Suprapubic skin (tissue), 4 donors: ENCODE measurements at places on chromosomes 4 and X.

DNA sequence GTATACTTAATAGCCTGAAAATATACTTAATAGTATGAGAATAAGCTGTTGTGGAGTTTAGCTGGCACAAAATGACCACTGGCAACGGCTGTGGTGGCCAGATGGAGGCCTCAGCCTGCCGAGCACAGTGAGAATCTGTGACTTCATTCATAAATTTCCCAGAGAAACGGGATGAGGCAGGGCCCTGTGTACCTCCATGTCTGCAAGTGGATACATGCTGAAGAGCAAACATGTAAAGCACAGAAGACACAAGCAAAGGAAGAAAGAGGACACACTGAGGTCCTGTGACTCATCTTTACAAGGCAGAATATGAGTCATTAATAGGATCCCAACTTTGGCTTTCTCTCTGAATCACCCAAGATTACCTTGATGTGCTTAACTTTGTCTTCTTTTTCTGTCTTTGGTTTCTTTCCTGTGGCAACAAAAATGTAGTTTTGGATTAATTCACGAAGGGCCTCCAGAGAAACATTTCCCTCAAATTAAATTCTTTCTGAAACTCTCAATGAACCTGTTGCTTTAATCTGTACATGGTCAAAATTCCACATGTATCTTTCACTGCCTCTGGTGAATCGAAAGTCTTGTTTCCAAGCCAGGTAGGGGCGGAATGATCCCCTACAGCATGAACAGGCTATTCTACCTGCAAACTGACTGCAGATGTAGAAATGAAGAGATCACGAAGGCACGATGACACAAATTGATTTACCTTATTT is 56.4 kb downstream of the IRF2 start:
- no peak for DNase-seq

DNA sequence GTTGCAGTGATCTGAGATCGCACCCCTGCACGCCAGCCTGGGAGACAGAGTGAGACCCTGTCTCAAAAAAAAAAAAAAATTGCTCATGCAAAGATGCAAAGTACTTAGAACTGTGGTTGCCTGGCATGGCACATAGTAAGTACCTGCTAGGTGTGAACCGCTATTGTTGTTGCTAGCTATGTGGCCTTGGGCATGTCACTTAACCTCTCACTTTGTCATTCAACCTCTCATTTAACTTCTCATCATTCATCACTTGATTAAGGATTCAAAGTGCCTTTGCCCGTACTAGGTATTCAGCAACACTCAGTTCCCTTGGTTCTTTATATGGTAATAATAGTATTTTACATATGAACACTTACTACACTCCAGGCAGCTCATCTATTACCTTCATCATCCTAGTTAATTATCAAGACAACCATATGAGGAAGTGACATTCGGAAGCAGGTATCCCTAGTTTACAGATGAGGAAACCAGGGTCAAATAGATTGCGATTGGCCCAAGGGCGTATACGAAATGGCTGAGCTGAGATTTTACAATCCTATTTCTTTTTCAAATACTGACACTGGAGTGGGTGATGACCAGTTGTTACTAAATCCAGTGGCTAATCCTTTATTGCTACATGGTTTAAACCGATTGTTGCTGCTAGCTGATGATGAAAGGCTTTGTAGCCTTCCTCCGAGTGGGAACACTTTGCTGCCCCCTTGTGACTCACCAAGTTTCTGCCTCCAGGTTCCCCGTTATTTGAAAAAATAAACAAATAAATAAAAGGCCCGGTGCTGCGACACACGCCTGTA is 28.8 kb upstream of the SOWAHD start:
- peak; percentile 77 for DNase-seq

DNA sequence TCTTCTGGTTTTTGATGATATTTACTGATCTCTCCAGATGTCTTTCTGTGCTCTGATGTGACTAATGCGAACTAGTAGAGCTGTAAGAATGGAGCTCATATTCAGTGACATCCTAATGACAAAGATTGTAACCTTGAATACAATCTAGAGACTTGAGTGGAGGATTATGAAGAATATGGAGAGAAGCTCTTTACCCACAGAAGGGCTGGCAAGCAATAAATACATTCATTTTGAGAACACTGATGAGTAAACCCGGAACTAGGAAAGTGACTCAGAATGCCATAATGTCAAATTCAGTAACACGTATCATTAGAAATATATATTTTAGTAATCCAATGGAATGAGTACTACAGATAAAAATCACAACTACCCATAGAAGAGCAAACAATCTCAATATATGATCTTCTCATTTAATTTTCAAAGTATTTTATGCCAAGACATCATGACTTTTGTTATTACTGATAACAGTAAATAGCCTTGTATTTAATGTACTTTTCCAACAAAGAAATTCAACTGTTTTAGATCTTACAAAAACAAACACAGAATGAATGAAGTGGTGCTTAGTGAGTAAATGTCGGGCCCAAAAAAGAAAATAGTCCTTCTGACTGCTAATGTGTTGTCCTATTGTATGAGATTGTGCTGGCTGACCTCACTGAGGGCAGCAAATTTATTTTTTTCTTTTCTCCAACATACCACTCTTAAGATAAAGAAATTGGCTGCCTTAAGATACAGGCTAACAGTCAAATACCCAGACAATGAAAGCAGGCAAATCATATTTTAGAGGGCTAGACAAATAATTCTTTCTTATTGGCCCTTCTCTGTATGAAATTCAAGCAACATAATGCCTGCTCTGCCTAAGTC is 49.2 kb upstream of the HDAC8 start:
- no peak for DNase-seq

DNA sequence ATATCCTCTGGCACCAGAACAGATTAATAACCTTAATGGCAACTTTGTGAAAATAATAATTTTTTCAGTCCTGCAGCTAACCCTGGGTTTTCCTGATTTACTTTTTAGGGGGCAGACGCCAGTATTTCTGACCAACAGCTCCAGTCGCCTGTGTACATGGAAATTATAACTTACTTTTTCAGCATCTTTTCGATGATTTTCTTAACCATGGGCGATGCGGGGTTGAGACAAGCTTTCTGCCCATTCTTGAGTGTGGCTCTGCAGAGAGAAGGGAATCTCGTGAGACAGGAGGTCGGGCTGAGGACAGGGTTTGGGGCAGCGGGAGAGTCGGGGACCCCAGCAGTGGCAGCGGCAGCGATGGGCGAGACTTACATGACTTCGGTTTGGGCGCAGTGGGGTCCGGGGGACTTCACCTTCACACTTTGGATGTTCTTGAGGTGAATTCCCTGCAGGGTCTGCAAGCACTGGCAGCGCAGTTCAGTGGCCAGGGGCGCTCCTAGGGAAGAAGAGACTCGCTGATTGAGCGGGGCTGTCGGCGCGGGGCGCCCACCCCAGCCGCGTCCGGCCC is 484 bp downstream of the CXCL2 start:
- DNase-seq, result no peak

DNA sequence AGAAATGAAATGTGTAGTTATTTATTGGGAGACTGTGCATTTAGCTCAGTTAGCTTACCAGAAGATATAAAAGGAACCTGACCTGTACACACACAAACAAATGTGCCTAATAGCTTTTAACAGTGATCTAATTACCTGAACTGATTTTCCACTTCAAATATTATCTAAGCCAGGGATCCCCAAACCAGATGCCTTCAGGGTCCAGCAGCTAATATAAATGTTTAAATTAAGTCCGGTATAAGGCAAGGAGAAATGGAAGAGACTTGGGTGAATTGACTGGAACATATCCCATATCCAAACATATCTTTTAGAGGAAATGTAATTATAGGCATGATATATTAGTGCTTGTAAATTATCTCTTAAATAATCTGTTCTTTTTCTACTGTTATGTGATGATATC is 66.7 kb downstream of the CNKSR2 start:
- DNase-seq, result no peak

DNA sequence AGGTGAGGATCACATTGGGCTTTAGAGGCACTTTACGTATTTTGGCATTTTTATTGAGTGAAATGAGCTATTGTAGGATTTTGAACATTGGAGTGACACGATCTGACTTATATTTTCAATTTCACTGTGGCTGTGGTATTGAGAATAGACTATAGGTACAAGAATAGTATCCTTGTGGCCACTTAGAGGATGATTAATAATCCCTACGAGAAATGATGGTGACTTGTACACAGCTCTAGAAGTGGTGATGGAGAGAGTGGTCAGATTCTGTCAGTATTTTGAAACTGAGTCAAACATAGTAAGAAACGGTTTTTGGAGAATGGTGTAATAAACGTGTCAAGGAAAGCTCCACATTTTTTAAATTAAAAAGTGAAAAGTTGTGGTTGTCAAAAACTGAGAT is 494.7 kb downstream of the EPHA5 start:
- no peak for DNase-seq

DNA sequence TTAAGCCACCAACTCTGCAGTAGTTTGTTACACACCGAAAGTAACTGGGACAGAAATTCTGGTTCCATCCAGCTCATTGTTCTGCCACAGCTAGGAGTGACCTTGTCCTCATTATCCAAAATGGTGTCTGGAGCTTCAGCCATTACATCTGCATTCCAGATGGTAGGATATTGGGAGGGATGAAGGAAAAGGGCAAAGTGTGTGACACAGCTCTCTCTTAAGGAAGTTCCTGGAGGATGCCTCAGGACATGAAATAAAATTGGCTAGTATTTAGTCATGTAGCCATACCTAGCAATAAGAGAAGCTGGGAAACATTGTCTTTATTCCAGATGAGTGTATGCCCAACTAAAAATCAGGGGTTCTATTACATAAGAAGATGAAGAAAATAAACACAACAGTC is 262.0 kb downstream of the BCOR start:
- DNase-seq, result no peak

DNA sequence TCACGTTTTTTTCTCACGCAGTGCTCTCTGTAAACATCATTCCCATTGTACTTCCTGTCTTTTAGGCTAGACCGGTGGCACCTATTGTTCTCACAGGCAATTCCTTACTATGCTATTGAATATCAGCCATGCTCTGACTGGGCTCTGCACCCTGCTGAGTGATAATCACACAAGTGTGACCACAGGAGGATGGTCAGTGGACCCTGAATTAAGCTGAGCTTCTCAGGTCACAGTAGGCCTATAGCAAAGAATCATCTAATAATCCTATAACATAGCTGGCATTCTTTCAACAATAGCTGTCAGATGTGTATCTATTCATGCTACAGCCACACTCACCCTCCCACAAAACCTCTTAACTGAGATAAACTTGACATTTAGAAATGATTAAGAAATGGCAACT is 2399.8 kb upstream of the TENM3 start:
- DNase-seq, result no peak

- no peak for DNase-seq
Observed at GRCh38 chr4:67604749-67605148, 46.2 kb downstream of the STAP1 start.

DNA sequence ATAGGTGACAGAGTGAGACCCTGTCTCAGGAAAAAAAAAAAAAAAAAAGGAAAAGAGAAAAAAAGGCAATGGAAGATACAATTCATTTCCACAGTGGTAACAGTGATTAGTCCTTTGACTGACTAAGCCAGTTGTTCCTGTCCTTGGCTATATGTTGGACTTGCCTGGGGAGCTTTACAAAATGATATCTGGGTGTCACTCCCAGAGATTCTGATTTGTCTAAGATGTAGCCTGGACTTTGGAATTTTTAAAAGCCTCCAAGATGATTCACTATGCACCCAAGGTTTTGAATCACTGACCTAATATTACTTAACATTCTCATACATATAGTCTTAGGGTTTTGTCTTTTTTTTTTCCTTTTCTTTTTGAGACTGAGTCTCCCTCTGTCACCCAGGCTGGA is 16.9 kb downstream of the HELQ start:
- no peak for DNase-seq

DNA sequence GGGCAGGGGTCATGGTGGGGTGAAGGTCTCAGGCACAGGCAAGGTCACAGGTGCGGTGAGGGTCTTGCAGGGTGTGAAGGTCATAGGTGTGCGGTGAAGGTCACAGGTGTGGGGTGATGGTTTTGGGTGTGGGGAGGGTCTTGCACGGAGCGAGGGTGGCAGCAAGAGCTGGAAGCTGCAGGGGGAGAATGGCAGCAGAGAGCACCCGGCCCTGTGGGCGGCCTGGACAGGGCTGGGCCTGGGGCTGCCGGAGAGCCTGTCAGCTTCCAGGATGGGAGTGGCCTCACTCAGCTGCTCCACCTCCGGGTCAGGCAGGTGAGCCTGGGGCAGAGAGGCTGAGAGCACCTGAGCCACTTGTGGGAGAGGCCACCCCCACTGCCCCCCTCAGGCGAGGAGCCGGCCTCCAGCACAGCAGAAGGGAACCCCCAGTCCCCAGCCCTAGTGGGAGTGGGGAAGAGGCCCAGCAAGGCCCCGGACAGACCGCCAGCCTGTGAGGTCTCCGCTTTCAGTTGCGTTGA is 1.5 kb downstream of the MSANTD1 start:
- no peak for DNase-seq

- no peak for DNase-seq
Observed at GRCh38 chrX:20530406-20530921, 263.8 kb upstream of the RPS6KA3 start.
